ENCODE measurements at places on chromosomes 4 and X.

DNA sequence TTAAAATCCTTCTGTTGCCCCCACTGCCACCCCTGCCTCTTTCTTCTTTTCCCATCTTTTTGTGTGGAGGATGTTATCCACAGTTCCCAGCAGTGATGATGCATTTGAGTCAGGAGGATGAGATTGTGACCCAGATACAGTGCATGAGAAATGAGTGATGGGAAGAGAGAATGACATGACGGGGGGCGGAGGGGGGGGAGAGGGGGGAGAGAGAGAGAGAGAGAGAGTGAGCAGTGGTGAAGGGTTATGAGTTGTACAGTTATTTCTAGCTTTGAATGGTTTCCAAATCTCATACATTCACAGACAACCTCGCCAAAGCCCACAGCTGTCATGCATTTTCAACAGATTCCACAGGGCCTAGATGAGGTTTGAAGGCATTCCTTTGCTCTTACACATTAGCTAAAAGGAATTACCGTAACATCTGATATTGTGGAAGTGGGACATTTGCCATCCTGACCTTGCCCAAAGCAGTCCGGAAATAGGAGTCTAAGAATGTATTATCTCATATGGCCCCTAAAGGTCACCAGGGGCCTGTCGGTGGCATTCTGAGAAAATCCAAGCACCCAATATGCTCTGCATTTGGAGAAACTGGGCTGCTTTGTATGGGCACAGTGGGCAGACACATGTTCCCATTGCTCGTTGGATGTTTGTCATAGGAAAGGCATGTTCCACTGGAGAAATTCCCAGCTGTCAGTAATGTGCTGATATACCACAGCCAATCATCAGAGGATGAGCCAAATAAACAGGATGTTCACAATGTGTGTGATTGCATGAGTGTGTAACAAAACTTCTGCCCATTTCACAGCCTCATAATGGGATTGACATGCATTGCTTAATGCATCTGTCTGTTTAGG is 435.8 kb downstream of the SPRY1 start:
- no peak for DNase-seq

DNA sequence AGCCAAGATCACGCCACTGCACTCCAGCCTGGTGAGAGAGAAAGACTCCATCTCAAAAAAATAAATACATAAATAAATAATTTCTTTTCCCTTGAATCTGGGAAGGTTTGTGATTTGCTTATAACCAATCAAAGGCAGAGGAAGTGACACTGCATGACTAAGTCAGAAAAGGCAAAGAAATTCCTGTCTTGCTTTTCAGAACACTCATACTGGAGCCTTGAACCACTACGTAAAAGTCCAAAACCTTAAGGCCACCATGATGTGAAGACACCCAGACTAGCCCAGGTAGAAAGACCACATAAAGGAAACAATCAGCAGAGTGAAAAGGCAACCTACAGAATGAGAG is 36.6 kb downstream of the TMEM156 start:
- DNase-seq, result no peak

DNA sequence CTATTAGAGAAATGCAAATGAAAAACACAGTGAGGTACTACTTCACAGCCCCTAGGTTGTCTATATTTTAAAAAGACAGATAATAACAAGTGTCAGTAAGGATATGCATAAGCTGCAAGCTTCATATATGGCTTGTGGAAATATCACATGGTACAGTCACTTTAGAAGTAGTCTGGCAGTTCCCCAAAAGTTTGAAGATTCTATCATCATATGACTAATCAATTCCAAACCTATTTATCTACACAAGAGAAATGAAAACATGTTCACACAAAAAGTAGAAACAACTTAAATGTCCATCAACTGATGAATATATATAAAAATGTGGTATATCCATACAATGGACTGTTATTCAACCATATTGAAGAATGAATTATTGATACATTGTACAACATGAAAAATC is 185.8 kb upstream of the STK26 start:
- no peak for DNase-seq

DNA sequence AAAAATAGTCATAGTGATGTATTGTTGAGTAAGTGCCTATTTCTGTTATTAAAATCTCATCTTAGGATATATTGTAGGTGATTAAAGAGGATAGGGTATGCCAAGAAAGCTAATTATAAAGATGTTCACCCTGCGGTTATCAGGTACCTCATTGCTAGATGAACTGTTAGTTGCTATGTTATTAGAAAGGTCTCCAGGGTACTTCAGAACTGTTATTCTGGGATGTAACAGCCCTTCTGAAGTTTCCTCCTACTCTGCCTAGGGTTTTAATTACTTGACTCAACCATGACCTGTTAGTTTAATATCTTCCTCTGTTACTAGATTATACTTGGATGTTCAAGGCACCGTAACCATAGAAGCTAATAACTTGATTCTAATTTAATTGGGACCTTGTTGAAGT is 15.4 kb downstream of the TMPRSS11E start:
- DNase-seq, result no peak

GRCh38 chr4:174996079-174996478 is 77.9 kb downstream of the ADAM29 start:
- no peak for DNase-seq

DNA sequence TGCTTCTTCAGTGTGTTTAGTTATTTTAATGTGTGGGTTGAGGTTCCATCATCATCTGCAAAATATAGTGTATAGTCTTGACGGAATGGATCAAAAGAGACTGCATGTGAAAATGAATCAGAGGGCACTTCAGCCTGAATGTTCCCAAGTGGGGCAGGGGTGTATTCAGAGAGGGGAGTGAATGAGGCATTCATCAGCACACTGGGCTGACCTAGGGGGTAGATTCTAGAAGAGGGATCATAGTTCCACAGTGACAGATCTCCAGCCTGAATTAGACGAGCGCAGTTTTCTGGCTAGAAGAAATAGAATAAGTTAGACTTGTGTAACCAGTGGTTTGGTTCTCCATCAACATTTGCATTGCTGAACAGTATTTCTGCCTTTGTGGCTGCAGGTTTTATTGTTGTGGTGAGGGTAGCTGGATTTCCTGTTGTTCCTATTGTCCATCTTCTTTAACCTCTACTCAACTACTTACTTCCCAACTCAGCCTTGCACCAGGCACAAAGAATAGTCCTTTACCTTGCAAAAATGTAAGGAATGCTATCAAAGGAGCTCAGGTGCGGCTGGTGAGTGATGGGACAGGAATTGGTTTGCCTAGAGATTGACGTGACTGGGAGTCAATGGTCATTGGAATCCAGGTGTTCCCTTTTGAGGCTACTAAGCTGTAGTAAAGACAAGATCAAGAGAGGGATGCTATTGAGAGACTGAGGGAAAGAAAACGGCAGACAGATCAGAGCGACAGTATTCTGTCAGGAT is 50.9 kb downstream of the NAP1L5 start:
- no peak for DNase-seq

- no peak for DNase-seq
Observed at GRCh38 chr4:95059663-95060062, 301.9 kb downstream of the BMPR1B start.

DNA sequence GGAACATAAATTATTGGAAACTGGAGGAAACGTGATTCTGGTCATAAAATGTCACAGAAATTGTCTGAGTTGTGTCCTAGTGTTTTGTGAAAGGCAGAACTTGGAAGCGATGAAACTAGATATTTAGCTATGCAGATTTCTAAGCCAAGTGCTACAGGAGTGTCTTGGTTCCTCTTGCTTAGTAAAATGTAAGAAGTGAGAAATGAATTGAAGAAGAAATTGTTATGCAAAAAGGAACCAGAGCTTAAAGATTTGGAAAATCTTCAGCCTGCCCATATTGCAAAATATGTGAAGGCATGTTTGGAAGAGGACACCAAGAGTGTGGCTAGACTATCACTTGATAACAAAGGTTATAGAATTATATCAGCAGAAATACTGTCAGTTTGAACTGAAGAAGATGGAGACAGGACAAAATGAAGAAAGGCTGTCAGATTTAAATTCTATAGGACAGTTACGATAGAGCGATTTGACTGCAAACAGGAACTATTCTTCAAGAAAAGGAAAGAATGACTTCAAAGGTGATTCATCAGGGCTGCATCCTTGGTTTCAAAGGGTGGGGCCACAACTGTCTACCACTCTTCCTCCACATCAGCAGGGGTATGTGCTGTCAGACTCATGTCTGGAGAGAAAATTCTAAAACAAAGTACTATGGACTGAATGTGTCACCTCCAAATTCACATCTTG is 9.4 kb upstream of the CDS1 start:
- DNase-seq, result no peak

DNA sequence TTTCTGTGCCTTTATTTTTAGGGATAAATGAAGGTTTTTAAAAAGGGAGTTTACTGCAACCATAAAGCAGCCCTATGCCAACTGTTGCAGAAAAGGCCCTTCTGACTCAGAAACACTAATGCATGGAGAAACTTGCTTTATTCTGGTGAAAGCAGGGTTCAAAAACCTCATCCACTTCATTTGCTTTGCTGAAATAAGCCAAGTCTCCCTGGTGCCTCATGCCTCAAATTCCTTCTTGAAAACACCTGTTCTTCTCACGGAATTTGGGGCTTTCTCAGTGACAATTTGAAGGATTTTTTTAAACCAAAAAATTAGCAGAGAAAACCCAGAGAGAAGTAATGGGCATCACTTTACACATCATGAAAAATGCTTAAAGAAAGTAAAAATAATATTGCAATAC is 349.0 kb downstream of the PCDH7 start:
- no peak for DNase-seq

DNA sequence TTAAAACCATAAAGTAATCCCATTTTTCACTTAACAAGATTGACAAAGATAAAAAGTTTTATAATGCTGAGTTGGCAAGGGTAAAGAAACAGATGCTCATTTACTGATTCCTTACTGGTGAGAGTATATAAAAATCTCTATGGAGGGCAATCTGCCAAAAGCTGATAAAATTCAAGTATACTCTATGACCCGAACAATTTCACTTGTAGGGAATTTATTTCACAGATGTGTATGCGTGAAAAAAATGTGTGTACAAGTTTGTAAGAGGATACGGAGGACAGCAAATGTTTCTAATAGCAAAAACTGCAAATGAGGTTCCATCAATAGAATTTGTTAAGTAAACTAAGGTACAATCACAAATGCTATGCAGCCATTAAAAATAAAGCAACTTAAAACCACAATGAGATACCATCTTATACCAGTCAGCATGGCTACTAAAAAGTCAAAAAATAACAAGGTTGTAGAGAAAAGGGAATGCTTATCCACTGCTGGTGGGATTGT is 23.4 kb downstream of the DHX15 start:
- DNase-seq, result no peak

GRCh38 chrX:80139564-80139963 is 125.0 kb downstream of the TBX22 start:
- DNase-seq, result no peak

DNA sequence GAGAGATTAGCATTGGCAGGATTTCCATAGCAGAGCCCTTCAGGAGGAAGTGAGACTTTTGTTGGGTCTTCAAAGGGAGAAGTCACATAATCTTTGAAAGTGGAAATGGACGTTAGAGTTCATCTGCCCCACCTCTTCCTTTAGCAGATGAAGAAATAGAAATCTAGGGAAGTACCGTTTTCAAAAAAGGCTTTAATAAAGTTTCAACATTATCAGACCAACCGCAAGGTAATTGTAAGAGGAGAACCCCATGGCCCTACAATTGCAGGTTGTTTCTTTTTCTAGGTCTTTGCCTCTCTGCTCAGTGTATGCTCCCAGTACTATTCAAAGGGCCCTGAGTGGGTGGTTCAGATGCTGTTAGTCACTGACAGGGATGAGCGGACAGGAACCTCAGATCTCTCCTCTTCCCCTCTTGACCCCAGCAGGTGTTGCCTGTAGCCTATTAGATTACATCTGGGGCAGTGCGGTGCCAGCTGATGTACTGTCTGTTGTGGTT is 48.6 kb upstream of the AP1S2 start:
- no peak for DNase-seq

GRCh38 chr4:86927843-86928395 is 6.9 kb upstream of the AFF1 start:
- DNase-seq, result no peak

DNA sequence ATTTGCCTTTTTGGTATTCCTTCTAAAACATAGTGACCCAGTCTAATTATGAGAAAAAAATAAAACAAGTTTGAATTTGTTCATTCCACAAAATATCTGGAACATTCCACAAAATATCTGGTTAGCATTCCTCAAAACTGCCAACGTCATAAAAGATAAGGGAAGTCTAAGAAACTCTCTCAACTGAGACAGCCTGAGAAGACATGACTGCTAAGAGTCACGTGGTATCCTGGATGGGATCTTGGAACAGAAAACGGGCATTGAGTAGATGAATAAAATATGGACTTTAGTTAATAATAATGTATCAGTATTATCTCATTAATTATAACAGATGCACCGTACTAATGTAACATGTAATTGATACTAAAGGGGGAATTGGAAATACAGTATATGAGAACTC is 280.9 kb downstream of the ARAP2 start:
- no peak for DNase-seq

- DNase-seq, result no peak
Observed at GRCh38 chr4:25621027-25621930, 34.4 kb upstream of the SLC34A2 start.

DNA sequence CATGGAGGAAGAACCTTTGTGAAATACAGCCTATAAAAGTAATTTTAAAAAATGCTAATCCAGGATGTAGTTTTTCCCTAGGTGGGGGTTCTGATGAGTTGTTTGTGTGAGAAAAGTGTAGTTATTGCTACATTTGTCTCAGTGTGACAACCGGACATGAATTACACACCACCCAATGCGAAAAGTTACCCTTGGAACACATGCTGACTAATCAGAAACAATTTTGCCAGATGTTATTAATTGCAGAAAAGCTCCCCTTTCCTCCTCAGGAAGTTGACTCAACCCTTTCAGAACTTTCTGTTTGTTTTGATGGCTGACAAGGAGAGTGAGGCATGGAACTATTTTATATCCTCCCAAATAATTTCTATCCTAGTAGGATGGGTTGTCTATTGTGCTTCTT is 38.1 kb upstream of the EDA2R start:
- DNase-seq, result no peak

GRCh38 chrX:119008110-119008744 is 33.8 kb downstream of the LONRF3 start:
- DNase-seq, result no peak

- no peak for DNase-seq
Observed at GRCh38 chr4:137994853-137995252, 247.3 kb downstream of the SLC7A11 start.

- DNase-seq, result no peak
Observed at GRCh38 chr4:139767168-139767567, 101.5 kb downstream of the MGST2 start.

- no peak for DNase-seq
Observed at GRCh38 chrX:13373431-13374187, 53.8 kb upstream of the ATXN3L start.

DNA sequence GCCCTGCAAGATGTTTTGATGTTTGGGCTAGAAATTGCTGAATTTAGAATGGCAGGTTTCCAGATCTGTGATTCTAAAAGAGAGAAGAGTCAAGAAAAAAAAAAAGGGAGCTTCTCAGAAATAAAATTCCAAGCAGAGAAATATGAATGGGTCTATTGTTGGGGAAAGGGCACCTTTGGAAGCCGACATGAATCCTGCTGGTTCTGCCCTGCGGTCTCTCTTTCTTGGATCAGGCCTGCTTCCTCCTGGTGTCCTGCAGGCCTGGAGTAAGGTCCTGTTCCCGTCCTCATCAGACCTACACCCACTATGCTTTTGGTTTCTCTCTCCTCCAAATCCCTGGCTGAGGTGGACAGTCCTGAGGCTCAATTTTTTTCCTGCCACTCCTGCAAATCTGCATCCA is 109.8 kb upstream of the TRIM2 start:
- DNase-seq, result no peak

GRCh38 chr4:111512081-111512783 is 633.0 kb upstream of the FAM241A start:
- DNase-seq, result no peak
